ENCODE measurements at places on chromosomes 4 and X. TPM values are rescaled to one million over a fixed set of nuclear protein-coding genes. Genes with fewer than 3 reads are reported as not detected.

RTL9 gene
- 0.34 TPM for total RNA-seq

CLTRN gene
- total RNA-seq, result 3.6 TPM

FOXR2 gene
- not detected for total RNA-seq

P2RY4 gene
- total RNA-seq, result 1.3 TPM

EXOC1L gene
- not detected for total RNA-seq

STK32B gene
- total RNA-seq, result 2.2 TPM
